ENCODE measurements at places on chromosomes 1 and 21.

- no peak for DNase-seq
Measured at GRCh38 chr21:38838598-38839327, 33.0 kb downstream of the ETS2 start.

DNA sequence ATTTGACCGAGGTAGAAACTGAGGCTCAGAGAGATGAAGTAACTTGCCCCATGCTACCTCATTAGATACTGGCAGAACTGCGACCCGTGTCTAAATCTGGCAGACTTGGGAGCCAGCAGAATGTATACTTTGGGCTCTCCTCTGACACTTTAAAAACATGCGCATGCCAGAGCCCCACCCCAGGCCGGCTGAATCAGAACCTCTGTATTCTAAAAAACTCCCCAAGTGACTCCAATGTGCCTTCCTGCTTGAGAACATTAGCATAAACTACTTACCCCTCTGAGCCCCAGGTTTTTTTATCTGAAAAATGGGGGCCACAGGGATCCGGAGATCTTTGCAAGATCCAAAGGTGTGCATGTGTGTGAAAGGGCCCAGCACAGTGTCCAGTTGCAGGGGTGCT, 344.7 kb upstream of the USP24 start:
- no peak for DNase-seq

DNA sequence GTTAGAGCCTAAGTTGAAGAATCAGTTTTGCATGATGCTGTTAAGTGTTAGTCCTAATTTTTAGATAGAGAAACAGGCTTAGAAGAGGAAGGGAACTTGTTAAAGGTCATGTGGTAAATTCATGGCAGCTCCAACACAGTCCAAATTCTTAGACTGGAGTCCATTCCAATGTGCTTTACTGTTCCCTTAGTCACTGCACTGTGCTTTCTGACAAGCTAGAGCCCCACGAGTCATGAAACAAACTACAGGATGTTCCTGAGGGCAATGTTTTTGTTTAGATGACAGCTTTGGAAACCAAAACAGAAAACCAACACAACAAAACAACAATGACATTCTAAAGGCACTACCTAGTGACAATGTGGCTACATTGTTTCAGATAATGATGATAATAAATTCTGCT, 23.1 kb upstream of the RGS4 start:
- no peak for DNase-seq

DNA sequence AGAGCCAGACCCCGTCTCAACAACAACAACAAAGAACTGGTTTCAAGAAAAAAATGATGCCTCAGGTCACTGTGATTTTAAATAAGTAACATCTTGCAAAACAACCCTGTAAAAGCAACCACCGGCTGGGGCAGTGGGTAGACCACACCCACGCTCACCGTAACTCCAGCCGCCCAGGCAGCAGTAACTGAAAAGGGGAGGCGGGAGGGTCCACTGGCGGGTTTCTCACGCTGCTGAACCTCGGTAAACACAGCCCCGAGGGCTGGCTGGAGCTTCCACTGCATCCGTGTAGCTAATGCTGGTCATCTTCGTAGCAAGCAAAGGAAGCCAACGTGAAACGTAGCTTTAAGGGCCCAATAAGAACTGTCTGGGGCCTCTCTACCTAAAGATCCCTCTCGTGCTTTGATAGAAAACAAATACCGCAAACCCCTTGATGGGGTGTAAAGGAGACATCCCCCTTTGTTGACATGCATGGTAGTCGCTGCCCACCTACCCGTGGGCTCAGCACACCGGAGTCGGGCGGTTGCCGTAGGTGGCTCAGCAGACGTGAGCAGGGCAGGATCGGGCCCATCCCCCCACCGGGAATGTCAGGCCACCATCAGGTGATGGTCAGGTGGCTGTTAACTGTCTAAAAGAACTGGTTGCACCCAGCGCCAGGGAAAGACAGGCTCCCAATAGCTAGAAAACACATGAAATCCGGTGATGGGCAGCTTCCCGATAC, 4.2 kb downstream of the C1orf159 start:
- DNase-seq: no peak

DNA sequence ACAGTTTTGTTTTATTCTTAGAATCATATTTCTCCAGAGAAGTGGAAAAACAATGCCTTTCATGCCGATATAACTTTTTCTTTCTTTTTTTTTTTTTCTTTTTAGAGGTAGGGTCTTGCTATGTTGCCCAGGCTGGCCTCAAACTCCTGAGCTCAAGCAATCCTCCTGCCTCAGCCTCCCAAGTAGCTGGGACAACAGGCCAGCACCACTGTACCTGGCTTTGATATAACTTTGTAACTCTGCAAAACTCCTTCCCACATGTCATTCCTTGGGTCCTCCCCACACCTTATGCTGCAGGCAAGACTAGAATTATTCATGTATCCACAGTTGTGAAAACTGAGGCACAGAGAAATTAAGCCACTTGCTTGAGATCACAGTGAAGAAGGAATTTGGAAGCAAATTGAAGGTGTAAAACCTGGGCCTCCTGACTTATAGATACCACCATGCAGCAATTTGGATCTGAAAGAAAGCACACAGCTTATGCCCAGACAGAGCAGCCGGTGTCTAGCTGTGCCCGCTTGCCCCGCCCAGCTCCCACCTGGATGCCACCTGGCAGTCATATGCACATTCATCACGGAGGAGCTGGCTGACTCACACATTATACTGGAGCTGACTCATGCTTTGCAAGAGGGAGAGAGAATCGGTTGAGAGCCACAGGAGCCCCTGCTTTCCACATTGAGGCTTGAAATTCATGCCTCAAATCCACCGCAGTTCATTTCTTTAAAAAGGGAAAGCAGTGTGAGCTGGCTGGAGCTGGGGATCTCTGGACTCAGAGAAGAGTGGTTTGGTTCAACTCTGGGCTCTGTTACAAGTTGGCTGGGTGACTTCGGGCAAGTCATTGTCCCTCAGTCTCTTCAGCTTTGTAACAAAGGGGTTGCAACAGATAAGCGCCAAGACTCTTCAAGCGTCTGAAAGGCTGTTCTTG, 8.3 kb upstream of the SLC2A1 start:
- no peak for DNase-seq

DNA sequence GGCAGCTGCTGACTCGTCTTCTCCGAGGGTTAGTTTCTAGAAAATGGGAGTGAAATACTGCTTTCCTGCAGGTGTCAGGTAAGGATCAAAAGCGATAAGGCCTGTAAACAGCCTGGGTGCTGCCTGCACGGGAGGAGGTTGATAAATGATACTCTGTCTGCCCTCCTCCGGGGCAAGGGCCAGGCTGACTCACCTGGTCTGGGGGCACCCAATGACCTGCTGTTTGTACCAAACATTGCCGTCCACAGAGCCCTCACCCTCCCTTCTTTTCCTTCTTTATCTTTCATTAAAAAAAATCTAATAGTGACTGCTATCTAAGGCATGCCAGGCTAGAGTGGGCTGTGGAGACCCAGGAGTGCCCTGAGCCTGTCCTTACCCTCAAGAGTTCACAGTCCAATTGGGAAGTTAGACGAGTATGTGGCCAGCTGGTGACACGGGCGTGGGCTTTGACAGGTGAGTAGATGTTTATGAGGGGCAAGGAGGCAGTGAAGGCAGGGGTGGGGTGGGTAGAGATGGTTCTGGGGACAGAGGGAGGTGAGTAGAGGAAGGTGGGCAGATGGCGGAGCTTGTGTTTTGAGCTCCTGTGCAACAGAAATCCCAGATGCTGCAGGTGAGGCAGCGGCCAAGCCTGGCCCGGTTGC, 16.2 kb downstream of the EDN2 start:
- DNase-seq: no peak

- DNase-seq: no peak
Measured at GRCh38 chr1:225878282-225878681, 3.9 kb downstream of the TMEM63A start.

- DNase-seq: no peak
Measured at GRCh38 chr1:175873290-175873935, 130.0 kb upstream of the TNR start.

GRCh38 chr1:38826262-38826661, 33.3 kb downstream of the RRAGC start:
- DNase-seq: no peak

DNA sequence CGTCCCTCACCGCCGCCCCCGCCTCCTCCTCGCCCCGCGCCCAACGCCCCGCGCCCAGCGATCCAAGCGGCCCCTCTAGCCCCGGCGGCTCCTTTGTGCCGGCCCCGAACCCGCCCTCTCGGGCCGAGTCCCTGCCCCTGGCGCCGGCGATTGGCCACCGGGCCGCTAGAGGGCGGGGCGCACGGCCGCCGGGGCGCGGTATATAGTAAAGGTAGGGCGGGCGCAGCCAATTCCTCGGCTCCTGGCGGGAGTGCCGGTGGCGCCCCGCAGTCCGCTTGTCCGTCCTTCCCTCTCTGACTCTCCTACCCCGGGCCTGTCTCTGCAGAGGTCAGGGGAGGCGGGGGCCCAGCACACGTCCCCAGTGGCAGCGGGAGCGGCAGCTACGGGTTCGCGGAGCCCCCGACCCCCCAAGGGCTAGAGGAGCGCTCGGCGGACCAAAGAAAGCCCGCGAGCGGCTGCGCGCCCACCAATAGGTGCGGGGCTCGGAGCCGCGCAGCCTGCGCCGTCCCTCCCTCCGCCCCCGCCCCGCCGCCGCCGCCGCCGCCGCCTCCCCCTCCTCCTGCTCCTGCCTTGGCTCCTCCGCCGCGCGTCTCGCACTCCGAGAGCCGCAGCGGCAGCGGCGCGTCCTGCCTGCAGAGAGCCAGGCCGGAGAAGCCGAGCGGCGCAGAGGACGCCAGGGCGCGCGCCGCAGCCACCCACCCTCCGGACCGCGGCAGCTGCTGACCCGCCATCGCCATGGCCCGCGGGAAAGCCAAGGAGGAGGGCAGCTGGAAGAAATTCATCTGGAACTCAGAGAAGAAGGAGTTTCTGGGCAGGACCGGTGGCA, at the start of gene ATP1B1:
Gene ATP1B1 (plus strand): TSS at position 596 of the 826 bp plus-strand sequence. CDS start 140 bp downstream, at position 736.
- DNase-seq: peak; percentile 62

DNA sequence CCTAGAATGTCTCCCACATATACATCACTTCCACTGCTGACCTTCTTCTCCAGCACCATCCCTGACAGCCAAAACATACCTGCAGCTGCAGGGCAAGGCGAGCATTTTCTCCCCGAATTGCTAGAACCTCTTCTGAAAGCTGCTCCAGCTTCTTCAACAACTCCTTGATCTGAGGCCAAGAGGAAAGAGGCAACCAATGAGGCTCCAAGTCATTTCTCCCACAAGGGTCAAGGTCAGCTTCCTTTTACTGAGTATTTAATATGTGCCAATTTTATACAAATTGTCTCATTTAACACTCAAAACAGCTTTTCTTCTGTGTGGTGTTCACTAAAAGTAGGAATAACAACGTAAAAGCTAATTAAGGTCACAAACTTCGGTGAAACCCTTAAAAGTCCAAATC, 9.4 kb upstream of the PIAS3 start:
- no peak for DNase-seq

DNA sequence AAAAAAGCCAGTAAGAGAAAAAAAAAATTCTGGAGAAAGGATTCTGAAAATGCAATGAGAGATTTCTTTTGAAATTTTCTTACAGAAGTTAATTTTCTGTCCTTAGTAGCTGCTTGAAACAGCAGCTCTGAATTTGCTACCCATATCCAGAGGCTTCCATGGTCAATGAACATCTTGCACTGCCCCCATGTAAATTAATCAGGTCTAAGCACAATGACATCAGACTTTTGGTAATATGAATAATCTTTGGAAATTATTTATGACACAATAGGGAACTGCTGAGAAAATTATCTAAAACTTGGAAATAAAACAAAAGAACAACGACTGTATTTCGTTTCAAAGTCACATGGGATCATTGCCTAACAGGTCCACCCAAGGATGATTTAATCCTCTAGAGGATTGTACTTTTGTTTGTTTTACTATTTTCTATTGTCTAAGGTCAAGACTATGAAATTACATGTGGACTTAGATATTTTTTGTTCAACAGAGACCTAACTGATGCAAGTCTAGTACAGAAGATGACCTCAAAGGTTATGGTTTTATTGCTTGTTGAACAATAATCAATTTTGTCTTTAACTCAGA, 312.1 kb downstream of the BACH1 start:
- DNase-seq: no peak

GRCh38 chr1:102961549-102961948, 146.8 kb downstream of the COL11A1 start:
- DNase-seq: no peak

- no peak for DNase-seq
Measured at GRCh38 chr1:219269171-219269570, 95.5 kb downstream of the LYPLAL1 start.

GRCh38 chr1:8493916-8494540, 176.1 kb downstream of the SLC45A1 start:
- DNase-seq: no peak

DNA sequence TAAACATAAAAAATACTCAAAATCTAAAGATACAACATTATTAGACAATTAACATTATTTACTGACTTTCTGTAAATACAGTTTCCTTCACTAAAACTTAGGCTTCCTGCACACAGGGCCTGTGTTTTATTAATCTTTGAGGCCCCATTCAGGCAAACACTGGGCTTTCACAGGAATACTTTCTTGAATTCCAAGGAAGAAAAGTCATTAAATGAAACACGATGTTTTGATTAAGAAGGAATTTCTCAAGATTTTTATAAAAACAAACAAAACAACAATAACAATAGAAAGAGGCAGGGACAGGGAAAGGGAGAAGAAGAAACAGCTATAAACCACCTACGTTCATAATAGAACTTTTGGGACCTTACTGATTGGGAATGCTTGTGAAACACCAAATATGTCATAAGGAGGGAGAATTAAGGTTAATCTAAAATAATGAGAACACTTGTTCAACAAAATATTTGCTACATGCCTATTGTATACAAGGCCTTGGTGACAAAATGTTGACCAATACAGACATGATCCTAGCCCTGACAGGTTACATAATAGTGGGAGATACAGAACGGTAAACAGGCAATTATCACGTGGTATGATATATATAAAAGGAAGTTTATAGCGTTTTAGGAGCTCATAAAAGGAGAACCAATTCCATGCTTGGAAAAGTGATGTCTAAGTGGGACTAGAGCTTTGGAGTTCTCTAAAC, 3.6 kb downstream of the DDAH1 start:
- no peak for DNase-seq

DNA sequence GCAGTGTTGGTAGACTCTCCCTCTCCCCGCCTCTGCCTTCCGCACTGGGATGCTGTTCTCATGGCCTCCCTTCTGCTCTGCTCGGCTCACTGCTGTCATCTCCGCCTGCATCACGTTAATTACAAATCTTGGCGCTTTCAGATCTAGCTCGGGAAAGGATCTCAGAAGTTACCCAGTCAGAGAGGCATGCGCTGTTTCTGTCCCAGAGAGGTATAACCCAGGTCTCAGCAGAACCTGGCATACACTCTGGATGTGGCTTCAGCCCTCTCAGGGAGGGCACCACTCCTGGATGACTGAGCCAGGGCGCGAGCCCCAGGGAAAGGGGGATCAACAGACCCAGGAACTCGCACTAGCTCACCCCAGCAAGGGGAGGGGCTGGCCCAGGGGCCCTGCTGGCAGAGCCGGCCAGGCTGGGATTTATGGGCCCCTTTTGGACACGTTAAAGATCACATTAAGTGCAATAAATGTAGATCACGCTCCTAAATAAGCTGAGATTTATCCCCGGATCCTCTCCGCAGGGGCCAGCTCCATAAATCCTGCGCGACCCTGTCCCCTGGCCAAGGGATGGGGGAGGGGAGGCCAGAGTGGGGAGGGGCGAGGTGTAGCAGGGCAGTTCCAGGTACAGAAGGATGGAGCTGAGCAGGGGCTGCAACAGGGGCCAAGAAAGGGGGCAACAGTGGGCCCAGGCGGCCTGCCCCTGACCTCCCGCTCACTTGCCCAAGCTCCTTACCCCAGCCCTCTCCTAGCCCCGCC, 101.3 kb upstream of the ZBTB40 start:
- DNase-seq: no peak
